AG09319 (cell line): ENCODE measurements at places on chromosomes 7 and 10.

- no peak for DNase-seq
Observed at GRCh38 chr7:131502810-131503508, 53.5 kb downstream of the PODXL start.

- peak; percentile 77 for DNase-seq
Observed at GRCh38 chr10:86439544-86439943, 72.9 kb upstream of the GRID1 start.

DNA sequence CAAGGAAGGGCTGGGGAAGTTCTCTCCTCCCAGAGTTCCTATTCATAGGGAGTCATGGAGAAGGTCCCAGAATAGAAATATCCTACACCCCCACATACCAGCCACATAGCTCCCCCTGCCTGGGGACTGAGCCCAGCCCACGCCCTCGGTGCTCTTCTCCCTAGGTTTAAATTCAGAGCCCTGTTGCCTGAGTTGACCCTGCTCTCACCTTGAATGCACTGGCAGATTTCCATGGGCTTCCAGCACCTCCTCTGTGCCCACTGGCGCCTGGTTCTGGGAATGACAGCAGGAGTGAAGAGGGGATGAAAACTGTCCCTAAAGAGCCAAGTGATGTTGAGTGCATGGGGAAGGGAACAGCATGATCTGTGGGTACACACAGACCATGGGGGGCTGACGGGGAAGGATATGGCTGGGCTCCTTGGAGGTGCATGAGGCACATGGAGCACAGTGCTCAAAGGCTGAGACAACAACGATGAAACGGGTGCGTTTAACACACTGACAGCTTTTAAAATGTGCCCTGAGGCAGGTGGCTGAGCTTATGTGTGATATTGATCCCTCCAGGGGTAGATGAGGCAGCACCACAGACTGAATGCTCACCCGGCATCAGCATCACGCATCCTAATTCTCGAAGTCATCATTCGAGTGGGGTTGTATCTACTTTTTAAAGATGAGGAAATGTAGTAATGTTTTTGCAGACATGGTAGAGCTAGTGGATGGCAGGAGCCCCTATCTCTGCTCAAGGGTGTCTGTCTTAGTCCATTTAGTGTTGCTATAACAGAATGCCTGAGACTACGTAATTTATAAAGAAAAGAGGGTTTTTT is 53.7 kb upstream of the IGFBP3 start:
- DNase-seq, result no peak

DNA sequence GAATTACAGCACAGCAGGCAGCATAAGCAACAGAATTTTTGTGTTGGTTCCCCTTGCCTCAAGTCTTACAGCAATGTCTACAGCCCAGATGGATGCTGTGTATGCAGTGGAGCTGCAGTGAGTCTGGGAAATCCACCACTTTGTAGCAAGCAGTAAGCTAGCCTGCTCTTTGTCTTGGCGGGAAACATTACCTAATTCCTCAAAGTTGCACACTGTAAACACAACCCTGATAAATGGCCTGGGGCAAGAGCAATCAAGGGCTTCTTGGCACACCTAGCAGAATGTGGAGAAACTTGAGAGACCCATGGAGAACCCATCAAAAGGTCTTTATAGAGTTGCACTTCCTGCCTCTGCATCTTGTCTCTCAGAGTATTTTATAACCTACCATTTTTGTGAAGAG is 102.0 kb upstream of the FOXP2 start:
- DNase-seq, result no peak

DNA sequence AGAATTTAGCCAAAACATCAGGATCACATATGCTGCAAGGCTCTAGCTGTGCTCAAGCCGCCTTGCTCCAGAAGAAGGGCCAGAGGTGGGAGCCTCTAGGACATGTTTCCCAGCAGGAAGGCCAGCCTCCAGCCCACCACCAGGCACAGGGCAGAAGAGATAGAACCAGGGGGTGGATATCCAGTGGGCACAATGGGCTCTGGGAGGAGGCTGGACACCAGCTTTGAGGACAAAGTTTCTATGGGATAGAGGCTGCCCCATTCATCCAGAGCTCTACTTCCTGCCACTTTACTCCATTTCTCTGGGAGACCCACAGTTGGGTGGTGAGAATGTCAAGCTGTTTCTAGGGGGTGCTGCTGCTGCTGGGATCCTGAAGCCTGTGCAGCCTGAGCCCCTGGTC is 77.1 kb downstream of the ARHGAP22 start:
- DNase-seq, result no peak

- DNase-seq, result peak; percentile 40
Observed at GRCh38 chr10:75208181-75208580, 2.4 kb upstream of the VDAC2 start.

GRCh38 chr7:30180718-30181117 is 45.9 kb downstream of the MTURN start:
- no peak for DNase-seq

DNA sequence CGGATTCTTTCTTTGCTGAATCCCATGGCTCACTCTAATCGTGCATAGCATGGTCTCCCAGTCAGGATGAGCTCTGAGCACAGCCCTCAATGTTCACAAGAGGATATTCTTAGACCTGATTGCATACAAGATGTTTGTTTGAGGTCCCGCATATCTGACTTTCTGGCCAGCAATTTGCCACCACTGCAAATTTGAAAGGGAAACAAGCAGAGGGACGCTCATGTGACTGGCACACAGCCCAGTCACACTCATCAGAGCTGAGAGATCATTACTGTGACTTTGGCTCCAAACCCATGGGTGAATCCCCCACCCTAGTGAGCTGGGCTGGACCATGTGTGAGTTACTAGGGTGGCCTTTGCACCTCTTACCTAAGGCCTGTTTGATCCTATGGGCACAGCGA is 9.9 kb downstream of the TAS2R41 start:
- no peak for DNase-seq

DNA sequence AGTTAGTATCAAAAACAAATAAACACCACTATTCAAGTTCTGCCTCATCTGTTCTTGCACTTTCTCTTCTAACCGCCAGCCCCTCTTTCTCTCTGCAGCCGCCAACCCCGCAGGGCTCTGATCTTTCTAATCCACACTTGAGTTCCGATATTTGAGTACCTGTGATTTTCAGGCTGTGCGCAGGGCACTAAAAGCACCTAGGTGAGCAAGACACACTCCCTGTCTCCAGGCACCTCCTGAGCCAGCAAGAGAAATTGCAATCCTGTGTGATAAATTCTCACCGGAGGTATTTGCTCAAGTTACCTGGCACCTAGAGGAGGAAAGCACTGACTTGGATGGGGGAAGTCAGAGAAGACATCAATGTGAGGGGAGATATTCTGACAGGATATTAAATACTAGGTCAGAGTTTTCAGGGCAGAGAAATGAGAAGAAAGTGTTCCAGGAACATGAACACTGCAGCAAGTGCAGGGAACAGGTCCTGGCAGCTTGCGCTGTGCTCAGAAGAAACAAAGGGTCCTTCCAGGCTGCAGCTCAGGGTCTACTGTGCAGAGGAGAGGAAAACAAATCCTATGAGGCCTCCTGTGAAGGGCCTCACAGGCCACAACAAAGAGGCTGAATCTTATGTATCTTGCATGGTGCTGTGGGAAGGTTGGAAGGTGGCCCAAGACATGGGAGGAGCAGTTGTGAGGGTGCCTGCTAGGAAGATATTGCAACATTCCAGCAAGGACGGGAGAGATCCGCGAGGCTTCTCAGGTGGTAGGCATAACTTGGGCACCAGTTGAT is 568.7 kb upstream of the MGMT start:
- no peak for DNase-seq

DNA sequence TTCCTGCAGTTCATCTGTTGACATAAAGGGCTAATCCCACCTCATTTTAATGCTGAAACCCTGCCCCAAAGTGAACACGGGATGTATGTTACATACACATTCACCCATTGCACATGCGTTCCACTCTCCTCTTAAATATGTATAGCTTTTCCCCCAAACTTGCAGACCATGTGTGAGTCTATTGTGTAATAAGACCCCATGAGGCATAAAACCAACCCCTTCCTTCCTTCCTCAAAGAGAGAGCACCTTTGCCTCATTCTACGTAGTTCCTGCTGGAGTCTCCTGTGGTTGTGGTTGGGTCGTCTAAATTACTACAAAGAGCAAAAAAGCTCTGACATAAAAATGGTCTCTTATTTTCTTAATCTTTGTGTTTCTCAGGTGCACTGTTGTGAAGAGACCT is 345.7 kb upstream of the KLF6 start:
- DNase-seq, result no peak
